ENCODE measurements at places on chromosomes 11 and 22. TPM values are rescaled to one million over a fixed set of nuclear protein-coding genes. Genes with fewer than 3 reads are reported as not detected.

The TEX12 gene
- total RNA-seq: not detected

- no peak for DNase-seq
Measured at GRCh38 chr11:27688076-27688475, 12.2 kb downstream of the BDNF start.

DNA sequence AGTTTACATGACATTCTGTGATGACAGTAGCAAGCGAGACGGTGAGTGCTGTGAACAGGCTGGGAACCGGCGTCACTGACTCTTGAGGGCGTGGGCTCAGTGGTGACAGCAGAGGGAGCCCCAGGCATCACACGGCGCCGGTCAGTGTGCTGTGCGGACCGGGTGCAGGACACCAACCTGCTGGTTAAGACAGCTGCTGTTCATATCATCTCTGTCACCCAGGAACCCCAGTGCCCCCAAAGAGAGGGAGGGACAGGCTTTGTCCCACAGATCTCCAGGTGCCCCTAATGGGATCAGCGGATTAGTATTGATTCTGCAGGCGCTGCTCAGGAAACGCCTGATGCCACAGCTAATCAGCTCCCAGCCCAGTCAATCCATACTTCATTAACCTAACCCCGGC lies 18.4 kb downstream of the B3GAT1 start:
- no peak for DNase-seq

The MAPK8IP2 gene
- not detected for total RNA-seq

DNA sequence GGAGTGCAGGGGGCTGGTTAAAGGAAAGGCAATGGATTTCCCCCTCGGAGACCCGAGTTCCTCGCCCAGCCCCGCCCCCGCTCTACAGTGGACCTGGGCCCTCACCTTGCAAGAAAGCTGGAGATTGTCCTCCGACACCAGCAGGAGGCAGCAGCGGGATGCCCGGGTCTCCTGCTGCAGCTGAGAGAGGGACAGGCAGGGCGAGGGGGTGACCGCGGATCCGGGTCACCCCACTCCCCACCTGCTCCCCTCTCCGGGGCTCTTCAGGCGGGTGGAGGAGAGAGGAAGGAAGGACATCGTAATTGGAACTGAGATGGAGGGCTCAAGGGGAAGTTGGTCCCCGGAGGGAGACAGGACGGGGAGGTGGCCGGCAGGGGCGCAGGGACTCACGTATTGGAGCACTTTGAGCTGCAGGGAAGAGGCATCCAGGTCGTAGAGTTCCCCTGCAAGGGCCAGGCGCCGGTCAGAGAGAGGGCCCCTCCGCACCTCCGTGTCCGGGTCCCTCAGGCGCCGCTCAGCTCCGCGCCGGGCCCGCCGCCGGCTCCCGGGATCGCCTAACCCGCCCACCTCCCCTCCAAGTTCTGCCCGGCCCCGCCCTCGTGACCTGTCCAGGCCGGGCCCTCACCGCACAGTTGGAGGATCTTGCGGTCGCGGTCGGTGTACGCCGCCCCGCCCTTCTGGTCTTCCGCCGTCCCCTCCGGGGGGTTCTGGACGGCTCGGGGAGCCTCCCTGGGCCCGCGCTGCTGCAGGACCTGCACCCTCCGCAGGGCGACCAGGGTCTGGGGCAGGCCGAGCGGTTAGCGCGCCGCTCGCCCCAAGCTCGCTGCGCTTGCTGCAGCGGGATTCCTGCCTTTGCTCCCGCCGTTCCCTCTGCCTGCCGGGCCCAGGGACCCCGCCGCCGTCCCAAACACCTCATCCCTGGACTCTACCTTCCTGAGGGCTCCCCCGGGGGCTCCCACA lies 84.1 kb downstream of the PDE2A start:
- DNase-seq: no peak

DNA sequence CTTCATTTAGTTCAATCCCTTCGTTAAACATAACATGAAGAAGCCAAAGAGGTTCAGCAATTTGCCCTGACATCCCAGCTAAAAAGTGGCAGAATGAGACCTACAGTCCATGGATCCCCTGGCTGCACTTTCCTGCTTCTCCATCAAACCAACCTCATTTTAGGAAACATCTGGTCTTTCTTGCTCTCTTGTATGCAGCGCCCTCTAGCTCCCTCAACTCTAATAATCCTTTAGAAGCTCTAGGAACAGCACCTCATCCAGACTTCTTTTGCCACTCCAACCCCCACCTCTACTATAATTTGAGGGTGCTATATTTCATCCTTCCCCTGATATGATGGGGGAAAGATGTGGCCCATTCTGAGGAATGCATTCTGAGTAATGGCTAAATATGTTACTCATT lies 7.4 kb downstream of the CNTF start:
- no peak for DNase-seq

DNA sequence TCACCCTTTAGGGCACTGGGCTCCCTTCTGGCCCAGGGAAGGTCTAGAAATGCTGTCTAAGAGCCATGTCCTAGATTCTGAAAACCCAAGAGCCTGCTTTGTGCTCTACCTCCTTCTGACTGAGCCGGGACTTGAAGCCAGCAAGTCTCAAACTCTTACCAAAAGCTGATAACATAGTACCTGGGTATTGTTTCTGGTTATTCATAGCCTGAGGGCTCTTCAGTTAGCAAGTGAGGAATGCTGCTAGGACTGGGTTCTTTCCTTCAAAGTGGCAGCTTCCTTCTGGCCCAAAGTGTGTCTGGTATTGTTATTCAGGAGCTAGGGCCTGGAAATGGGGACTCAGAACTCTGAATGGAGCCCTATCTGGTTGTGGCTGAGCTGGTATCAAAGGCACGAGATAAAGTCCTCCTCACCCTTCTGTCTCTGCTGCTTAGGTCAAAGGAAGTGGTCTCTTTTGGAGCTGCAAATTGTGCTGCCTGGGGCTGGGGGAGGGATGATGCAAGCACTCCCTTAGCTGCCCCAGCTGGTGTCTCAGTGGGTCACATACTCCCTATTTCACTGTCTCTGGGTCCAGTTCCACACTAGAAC lies 696.0 kb upstream of the CCDC179 start:
- DNase-seq: no peak

- no peak for DNase-seq
Measured at GRCh38 chr11:48172818-48173609, 43.6 kb upstream of the OR4B1 start.

DNA sequence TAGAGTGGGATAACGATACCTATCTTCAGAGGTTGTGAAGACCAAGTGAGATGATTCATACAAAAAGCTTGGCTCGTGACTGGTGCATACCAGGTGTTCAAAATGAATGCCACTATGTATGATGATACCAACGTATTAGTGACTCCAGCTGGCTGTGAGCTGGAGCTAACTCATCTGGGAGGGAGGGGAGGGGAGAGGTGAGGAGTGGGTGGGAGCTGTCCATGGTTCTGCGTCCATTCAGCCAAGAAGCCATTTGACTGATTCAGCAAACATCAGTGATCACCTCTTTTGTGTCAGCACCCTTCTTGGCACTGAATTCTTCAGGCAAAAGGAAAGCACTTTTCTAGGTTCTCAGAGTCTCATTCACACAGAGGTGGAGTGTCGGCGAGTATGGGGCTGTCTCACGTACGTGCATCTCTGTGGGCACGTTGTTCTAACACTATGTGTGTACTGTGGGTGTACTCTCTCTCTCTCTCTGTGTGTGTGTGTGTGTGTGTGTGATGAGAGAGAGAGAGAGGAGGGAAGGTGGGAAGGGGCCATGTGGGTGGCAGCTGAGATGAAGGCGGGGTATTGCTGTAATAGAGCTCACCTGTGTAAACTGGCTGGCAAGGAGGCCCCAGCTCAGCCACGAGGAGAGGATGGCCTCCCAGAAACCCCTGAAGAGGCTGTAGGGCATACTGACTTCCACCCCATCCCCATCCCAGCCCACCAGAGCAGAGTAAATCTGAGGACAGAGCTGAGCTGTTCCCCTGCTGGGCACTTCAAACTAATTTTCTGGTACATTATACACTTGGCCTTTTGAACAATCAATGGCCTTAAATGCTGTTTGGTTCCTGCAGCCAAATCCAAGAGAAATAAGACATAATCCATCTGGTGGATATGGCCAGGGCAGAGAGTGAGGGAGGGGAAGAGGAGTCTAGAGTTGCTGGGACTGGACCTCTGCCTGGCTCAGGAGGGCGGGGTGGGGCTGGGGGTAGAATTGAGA lies 96.1 kb upstream of the THY1 start:
- no peak for DNase-seq

DNA sequence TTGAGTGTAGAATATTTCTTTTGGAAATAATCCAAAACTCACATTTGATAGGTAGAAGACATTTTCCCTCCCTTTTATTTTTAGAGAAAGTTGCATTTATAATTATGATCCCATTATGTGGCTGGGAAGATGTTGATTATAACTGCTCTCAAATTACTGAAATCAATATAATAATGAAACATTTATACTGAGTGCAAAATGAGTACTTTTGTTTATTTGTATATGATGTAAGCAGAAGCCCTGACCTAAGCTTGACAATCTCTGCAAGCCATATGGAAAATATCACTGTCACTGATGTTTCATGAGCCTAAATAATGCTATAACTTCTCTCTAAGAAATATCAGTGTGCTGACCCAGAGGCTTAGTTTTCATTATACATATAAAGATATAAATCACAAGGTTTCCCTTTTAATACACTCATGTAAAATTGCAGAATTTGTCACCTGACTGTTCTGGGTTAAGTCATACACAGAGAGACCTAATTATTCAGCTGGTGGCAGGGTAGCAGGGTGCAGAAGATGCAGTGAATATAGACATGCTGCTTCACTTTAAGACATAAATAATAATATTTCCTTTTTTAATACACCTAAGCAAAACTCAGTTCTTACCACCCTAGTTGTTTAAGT lies 99.2 kb downstream of the BBOX1 start:
- no peak for DNase-seq

GRCh38 chr11:76622493-76623094 lies 48.0 kb downstream of the LRRC32 start:
- no peak for DNase-seq

Data from ascending aorta (tissue), 2 donors.